Prostate gland (tissue), 2 donors: ENCODE measurements at places on chromosomes 12 and 14.

GRCh38 chr12:1320021-1320420, 274.4 kb downstream of the FBXL14 start:
- no peaks in the 10 kb centered on the region for H3K36me3 ChIP-seq
- H3K27me3 ChIP-seq = no peaks in the 10 kb centered on the region
- H3K4me3 ChIP-seq = no peak overlapping the region
- DNase-seq = no peak
- peaks cover 3% of the 10 kb centered on the region for H3K4me1 ChIP-seq
- no peak overlapping the region for H3K27ac ChIP-seq

- no peak for DNase-seq
- peak overlapping the region; percentile 99 for H3K27ac ChIP-seq
- peaks cover 17% of the 10 kb centered on the region for H3K4me1 ChIP-seq
- peak overlapping the region; percentile 73 for H3K4me3 ChIP-seq
Measured at GRCh38 chr14:21102521-21103410, 1.9 kb downstream of the TMEM253 start.

- DNase-seq = no peak
- H3K27ac ChIP-seq = no peak overlapping the region
- H3K4me3 ChIP-seq = no peak overlapping the region
- H3K27me3 ChIP-seq = no peaks in the 10 kb centered on the region
Measured at GRCh38 chr12:94276725-94277124, 128.3 kb downstream of the PLXNC1 start.

DNA sequence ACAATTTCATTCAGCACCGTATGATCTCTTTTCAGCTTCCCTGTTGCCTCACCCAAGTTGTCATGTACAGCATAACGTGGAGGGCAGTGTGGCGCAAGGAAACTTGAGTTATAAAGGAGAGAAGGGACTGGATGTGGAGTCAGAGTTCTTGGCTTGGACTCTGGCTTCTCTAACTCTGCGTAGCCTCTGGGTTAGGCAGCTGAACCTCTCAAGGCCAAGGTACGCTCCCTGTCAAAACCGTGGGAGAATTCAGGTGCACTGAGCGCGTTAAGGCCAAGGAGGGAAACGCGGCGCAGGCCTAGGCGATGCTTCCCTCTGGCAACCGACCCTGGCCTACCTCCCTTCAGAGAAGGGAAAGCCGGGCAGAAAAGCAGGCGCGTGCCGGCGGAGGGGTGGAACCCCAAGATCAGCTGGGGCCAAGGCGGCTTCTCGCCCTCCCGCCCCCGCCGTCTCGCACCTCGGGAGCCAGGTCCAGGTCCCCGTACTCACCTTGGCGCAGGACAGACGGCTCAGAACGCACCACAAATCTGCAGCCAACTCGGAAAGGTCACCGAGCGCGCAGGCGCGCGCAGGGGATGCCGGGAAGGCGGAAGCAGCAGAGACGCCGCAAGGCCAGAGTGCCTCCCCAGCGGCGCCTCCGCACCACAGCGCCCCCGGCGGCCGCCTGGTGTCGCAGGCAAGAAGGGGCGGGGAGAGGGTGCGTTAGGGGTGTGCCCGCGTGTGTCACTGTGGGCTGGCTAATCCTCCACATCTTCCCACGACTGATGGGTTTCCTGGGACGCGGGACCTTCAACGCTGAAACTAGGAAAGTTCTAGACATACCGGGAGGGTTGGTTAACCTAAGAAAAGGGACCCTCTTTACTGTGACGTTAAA, 7.0 kb upstream of the TDRD9 start:
- H3K4me3 ChIP-seq = peak overlapping the region; percentile 92
- peak overlapping the region; percentile 62 for H3K27ac ChIP-seq
- no peaks in the 10 kb centered on the region for H3K4me1 ChIP-seq
- peak; percentile 86 for DNase-seq

- no peak for DNase-seq
- no peaks in the 10 kb centered on the region for H3K27me3 ChIP-seq
- H3K4me1 ChIP-seq = no peaks in the 10 kb centered on the region
- no peak overlapping the region for H3K4me3 ChIP-seq
Measured at GRCh38 chr12:64122154-64122553, 99.9 kb downstream of the KICS2 start.

GRCh38 chr12:75635606-75636444, 124.4 kb upstream of the KRR1 start:
- DNase-seq = no peak
- no peak overlapping the region for H3K27ac ChIP-seq
- H3K36me3 ChIP-seq = no peaks in the 10 kb centered on the region
- H3K27me3 ChIP-seq = no peaks in the 10 kb centered on the region

- H3K27ac ChIP-seq = peak overlapping the region; percentile 55
- H3K36me3 ChIP-seq = no peaks in the 10 kb centered on the region
- no peak overlapping the region for H3K4me3 ChIP-seq
- DNase-seq = no peak
- H3K27me3 ChIP-seq = no peaks in the 10 kb centered on the region
Measured at GRCh38 chr14:75521415-75522199, 662 bp upstream of the BATF start.

GRCh38 chr14:26598081-26598671, 343 bp upstream of the NOVA1 start:
- H3K27ac ChIP-seq = peak overlapping the region; percentile 71
- peak overlapping the region; percentile 44 for H3K4me3 ChIP-seq
- peak; percentile 64 for DNase-seq
- no peaks in the 10 kb centered on the region for H3K27me3 ChIP-seq
- H3K36me3 ChIP-seq = no peaks in the 10 kb centered on the region

- H3K36me3 ChIP-seq = no peaks in the 10 kb centered on the region
- H3K27ac ChIP-seq = no peak overlapping the region
- H3K4me3 ChIP-seq = no peak overlapping the region
- H3K4me1 ChIP-seq = no peaks in the 10 kb centered on the region
- DNase-seq = no peak
- no peaks in the 10 kb centered on the region for H3K27me3 ChIP-seq
Measured at GRCh38 chr12:78057075-78057474, 226.4 kb downstream of the NAV3 start.

- no peaks in the 10 kb centered on the region for H3K4me1 ChIP-seq
- H3K27me3 ChIP-seq = no peaks in the 10 kb centered on the region
- H3K36me3 ChIP-seq = peaks cover 6% of the 10 kb centered on the region
- DNase-seq = no peak
- no peak overlapping the region for H3K27ac ChIP-seq
Measured at GRCh38 chr14:23481979-23482822, 12.7 kb downstream of the NGDN start.

DNA sequence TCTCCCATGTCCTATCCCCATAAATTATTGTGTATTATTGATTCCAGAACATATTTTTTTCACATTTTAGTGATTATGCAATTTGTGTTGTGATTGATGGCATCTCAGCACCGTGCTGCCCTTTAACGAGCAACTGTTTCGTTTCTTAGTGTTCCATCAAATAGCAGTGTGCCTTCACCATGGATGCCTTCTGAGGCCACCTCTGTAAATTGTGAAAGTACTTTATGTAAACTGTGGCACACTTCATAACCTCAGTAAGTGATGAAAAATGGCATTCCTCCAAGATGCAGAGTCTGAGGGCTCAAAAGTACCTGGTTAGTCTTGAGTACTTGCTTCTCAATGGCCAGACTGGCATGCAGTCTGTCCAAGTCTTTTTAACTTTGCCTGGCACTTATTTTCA, 8.2 kb downstream of the CHST11 start:
- DNase-seq = no peak
- H3K27ac ChIP-seq = no peak overlapping the region
- no peaks in the 10 kb centered on the region for H3K36me3 ChIP-seq
- no peaks in the 10 kb centered on the region for H3K4me1 ChIP-seq
- no peak overlapping the region for H3K4me3 ChIP-seq

- no peak overlapping the region for H3K4me3 ChIP-seq
- H3K27me3 ChIP-seq = no peaks in the 10 kb centered on the region
- H3K4me1 ChIP-seq = no peaks in the 10 kb centered on the region
- no peaks in the 10 kb centered on the region for H3K36me3 ChIP-seq
Measured at GRCh38 chr14:31590206-31590605, 29.0 kb downstream of the NUBPL start.
